ENCODE measurements at places on chromosomes 5 and 9.

GRCh38 chr9:6247266-6247665 is 31.7 kb downstream of the IL33 start:
- no peak for DNase-seq

GRCh38 chr5:107809201-107810034 is 138.7 kb upstream of the EFNA5 start:
- DNase-seq = no peak

DNA sequence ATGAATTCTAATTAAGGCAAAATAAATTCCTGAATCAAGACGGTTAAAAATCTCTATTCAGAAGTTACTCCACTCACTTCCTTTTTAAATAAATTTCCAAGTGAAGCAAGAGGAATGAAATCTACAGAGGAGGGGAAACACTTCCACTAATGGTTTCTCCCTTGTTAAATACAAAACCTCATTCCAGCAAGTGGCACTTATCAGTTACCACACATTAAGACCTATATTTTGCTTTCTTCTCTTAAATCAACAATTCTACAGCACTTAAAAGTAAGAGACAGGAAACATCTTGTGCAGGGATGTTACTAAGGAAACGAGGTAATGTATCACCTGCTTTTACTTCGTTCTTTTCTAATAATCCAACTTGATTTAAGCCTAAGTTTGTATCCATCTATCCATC is 172.6 kb downstream of the RAPGEF6 start:
- peak; percentile 20 for DNase-seq

DNA sequence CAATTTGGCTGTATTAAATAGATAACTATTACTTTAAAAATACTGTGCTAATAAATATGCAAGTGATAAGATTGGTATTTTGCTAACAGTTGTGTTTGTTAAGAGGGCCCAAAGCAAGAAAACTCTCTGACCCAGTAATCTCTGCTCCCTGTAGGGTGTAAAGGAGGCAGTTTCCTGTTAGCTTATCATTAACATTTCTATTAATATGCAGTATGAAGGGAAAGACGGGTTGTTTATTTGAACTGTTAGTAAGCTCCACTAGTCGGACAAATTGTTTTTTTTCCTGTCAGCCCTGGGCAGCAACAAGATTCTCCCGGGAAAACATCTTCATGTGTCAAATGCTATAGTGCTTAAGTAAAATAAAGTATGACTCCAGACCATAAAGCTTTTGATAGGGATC is 35.6 kb downstream of the ERP44 start:
- DNase-seq = no peak

- DNase-seq = no peak
These were observed 223.7 kb downstream of the PCSK5 start for GRCh38 chr9:76114144-76114543.

- DNase-seq = no peak
These were observed 4.2 kb downstream of the SGCD start for GRCh38 chr5:156331181-156331580.

- DNase-seq = no peak
These were observed 146.4 kb downstream of the GNAQ start for GRCh38 chr9:77885104-77885672.

DNA sequence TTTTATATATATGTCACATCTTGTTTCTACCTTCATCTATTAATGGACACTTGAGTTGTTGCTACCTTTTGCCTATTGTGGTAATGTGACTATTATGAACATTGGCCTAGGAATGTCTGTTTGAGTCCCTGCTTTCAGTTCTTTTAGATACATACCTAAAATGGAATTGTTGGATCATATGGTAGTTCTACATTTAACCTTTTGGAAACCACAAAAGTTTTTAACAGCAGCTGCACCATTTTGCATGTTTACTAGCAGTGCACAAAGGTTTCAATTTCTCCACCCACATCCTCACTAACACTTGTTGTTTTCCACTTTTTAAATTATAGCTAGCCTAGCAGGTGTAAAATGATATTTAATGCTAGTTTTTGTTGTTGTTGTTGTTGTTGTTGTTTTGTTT is 88.4 kb downstream of the GALNT10 start:
- no peak for DNase-seq

GRCh38 chr5:134451936-134452505 is 40.3 kb upstream of the CDKN2AIPNL start:
- DNase-seq = peak; percentile 49

- no peak for DNase-seq
These were observed 106.0 kb downstream of the MVB12B start for GRCh38 chr9:126432659-126433058.

- no peak for DNase-seq
These were observed 17.2 kb downstream of the FGF10 start for GRCh38 chr5:44372028-44372427.

DNA sequence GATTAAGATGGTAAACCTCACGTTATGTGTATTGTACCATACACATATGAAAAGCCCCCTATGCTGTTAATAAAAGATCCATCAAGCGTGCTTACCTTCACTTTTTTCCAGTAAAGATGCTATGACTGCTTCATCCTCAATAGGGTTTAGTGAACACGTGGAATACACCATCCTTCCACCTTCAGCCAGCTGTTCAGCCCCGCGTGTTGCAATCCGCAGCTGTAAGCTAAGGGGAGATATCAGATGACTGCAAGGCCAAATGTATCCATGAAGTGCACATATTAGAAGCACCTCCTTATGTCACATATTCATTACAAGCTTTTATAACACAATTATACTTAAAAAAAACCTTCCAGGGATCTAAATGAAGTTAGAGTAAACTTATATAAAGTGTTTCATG is 16.2 kb downstream of the NSUN2 start:
- DNase-seq = no peak

DNA sequence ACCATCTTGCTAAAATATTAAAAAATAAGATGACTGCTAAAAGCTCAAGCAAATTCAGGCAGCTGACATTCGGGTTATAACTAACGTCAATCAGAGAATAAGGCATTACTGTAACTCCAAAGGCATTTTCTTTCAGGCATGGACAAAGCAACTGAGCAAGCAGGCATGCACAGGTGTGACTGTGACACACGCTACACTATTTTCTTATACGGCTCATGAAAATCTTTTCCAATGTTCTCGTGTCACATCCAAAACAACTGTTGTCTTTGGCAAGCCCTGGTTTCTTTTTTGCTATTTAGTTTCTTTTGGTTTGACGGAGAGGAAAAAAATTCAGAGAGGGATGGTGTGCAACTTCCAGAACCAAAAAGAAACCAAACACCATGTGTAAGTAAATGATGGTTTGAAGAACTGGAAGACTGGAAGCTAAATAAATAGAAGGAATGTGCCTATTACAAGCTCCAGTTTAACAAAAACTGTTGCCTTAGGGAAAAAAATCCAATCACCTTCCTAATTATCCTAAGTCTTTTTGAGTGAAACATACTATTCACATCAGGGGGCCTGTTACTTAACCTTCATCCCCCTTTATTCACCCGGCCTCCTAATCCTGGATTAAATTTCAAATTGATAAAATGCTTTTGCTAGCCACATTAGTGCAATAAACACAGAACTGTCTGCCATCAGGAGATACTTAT is 277.6 kb downstream of the PSAT1 start:
- no peak for DNase-seq

GRCh38 chr5:176447591-176447977 is 601 bp upstream of the FAF2 start:
- no peak for DNase-seq

DNA sequence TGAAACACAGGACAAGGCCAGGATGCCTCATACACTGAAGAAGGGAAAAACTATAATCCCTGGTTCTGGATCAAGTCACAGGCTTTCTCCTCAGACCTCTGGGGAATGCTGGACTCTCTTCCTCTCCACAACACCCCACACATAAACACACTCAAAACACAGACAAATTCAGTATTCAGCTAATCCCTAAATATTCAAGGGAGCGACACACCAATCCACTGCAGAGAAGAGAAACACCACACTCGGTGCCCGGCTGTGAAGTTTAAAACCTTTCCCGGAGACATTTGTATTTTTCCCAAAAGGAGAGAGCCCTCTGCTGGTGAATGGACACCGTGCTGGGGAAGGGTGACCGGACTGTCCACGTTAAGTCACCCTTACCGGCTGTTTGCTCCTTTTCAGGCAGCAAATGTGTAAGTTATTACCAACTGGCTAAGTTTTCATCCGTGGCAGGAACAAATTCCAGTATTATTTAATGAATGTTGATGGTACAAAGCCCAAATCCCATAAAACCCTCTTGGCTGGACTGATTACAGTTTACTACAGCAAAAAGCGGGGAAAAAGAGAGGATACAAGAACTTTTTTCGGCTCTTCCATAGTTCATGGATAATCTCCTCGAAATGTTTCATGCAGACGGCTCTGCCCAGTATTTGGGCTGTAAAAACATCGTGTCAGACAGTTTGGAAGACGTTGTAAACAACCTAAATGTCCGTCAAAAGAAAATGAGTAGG is 130.9 kb upstream of the SLC30A5 start:
- DNase-seq = peak; percentile 62

DNA sequence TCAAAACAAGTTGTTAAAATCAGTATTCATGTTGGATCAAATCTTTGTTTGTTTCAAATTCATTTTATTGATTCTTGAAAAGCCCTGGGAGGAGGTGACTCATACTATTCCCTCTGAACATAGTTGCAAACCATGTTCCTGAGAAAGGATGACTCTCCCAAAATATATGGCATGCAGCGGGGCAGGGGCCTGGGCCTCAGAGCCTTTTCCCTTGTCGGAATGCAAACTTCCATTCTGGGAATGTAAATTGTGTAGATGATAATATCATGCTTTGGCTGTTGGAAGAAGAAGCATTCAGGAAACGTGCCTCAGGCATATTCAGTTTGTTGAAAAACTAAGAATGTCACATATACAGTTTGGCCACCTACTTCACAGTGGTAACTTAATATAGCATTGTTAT is 242.0 kb downstream of the AUH start:
- no peak for DNase-seq

DNA sequence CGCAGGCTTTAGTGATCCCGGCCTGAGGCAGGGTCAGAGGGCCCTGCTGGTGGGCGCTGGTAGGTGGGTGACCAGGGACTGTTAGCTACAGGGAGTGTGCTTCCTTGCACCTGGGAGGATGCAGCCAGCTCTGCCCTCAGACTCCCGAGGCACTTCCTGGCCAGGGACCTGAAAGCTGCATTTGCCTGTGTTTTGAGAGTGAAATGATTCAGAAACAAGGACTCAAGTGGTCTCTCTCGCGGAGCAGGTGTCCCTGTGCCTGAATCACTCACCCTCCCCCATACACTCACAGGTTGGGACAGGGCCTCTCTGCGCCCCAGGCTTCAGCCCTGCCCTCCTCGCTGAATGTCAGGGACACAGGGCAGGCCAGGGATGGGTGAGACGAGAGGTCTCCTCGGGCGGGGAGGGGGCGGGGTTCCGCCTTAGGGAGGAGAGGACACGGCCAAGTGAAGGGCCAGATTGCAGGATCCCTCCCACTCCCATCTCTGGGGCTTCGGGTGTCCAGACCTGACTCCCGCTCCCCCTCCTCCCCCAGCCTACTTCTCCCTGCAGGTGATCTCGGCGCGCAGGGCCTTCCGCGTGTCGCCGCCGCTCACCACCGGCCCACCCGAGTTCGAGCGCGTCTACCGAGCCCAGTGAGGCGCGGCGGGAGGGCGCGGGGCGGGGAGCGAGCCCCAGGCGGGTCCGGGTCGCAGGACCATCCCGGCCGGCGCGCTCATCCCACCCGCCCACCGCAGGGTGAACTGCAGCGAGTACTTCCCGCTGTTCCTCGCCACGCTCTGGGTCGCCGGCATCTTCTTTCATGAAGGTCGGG is 1.5 kb downstream of the LTC4S start:
- DNase-seq = peak; percentile 59

- DNase-seq = peak; percentile 37
These were observed 3.0 kb upstream of the ITGA1 start for GRCh38 chr5:52784737-52785136.

DNA sequence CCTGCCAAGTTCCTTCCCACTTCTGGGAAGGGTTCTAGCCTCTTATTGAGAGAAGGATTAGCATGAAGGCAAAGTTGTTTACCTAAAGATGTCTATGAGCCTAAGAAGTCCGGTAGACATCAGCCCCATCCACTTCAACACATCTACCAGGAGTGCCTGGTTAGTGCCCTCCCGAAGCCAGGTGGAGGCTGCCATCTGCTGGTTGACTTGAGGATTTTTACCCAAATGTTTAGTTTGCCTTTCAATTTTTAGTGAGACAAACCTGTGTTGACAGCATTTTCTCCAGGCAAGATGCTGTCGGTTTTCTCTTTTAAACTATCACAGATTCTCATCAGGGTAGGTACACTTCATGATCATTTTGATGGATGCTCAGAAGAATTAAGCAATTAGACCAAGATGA is 83.6 kb upstream of the TNFSF8 start:
- DNase-seq = peak; percentile 84

Measured in hematopoietic multipotent progenitor cell treated with erythropoietin and hydrocortisone succinate and interleukin-3 and kit ligand, for 4 days (in vitro differentiated cells).